ENCODE measurements at places on chromosomes 1 and 21.

DNA sequence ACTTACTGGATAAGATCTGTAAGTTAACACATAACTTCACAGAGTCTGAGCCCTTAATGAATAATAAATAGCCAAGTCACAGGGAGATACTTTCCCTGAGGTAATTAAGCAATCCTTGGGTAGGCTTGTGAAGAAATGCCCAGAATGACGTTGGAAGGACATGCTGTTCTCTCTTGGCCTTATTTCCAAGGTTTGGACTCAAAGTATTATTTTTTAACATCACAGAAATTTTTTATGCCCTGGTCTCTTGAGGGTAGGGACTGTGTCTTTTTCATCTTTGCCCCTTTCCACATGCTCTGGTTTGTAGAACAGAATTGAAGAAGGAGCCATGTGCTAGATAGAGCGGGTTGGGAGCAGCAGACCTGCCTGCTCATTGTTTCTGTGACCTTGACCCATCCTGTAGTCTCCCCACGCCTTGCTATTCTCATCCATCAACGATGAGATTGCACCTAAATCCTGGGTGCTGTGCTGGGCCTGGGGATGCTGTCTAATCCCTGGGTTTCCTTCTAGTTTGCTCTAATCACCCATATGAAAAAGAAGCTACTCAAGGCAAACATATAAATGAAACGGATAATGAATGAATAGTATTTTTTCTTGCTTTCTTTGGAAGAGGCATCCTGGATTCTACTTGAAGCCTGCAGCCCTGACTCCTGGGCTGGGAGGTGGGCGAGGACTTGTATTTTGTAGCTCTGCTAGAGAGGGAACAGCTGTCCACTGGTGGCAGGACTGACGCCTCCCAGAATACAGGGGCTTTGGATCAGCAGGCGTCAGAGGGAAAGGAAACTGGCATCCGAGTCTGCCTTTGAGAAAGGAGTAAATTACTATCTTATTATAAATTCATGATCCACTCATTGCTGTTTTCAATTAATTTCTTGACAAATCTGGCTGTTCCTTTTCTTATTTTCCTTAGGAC is 17.5 kb upstream of the LAMTOR5 start:
- DNase-seq: no peak

DNA sequence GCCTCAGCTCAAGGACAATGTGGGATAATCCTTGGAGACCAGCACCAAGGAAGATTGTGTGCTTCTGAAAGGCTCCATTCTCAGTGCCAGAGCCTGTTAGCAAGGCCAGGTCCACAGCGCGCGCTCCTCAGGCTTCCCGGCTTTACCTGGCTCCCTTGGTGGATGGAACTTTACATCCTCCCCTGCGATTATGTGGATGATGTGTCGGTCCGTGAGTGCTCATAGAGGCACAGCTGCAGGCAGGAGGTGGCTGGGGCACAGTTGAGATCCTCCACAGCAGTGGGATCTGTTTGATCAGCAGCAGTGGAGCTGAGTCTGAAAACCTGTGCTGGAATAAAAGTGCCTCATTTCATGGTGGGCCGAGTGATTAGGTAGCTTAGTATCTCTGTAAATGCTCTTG is 62.7 kb downstream of the PRDM2 start:
- no peak for DNase-seq

DNA sequence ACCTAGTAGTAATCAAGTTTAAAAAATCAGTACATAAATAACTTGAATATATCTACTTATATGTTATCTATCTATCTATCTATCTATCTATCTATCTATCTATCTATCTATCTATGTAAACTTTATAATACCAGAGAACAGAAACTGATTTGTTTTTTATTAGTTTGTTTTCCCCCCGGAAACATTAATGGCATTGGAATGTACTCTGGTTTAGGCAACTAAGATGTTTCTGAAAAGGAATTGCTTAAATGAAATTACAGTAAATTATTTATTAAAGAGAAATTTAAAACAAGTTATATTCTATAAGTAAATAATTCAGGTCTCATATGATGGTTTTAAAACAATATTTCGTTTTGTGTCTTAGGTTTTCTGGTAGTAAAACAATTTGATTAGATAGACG is 681.0 kb upstream of the ADAMTS5 start:
- no peak for DNase-seq

DNA sequence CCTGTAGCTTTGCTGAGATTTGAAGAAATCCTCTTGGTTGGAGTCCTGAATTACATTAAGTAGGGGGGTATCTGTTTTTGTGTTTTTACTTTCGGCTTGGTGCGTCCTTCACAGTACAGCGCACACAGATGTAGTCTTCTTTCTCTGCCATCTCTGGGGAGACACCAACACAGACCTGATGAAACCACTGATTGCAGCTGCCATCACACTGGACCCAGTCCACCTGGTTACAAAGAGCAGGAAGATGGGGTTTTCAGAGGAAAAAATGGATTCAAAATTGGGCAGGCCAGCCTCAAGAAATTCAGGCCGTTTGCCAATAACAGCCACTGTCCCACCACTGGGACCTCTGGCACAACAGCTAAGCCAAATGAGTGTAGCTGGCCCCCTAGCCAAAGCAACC is 18.7 kb upstream of the SYT2 start:
- DNase-seq: no peak

- no peak for DNase-seq
Observed at GRCh38 chr1:15260418-15261154, 13.6 kb downstream of the FHAD1 start.

GRCh38 chr1:14941864-14942263 is 211.7 kb upstream of the TMEM51 start:
- no peak for DNase-seq

DNA sequence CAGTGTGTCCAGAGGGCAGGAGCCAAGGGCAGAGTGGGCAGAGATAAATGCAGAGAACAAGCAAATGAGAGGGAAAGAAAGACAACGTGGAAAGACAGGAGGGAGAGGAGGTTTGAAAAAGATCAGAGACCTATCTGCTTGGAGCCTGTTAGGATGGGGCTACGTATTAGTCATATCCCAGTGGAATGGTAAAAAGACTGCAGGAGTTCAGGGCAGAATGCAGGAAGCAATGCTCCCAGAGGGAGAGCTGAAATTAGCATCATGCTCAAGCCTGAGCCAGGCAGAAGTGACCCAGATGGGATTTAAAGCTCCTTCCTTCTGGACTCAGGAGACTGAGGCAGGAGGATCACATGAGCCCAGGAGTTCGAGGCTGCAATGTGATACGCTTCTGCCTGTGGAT is 261.3 kb upstream of the CHRM3 start:
- DNase-seq: no peak

GRCh38 chr1:240766831-240767230 is 154.9 kb upstream of the GREM2 start:
- DNase-seq: peak; percentile 21

DNA sequence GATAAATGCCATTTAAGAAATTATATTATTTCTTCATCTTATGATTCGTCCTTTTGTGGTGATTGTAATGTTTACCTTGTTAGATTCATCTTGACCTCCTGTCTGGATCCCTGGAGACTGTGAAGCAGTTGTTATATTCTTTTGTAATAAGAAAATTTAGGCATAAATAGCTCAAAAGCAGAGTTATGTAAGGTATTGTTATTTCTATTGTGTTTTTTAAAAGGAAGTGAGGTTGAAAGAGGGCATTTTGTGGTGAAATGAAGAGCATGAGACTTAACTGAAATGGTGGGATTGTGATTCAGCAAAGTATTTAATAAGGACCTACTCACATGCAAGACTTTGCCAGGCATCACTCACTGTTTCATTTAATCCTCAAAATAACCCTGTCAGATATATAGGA is 104.0 kb downstream of the PDE4B start:
- DNase-seq: no peak

GRCh38 chr1:187262731-187263130 is 434.0 kb downstream of the PLA2G4A start:
- no peak for DNase-seq

GRCh38 chr1:28110555-28110954 is 22.1 kb upstream of the EYA3 start:
- DNase-seq: no peak

GRCh38 chr1:3360646-3361257 is 93.7 kb upstream of the ARHGEF16 start:
- no peak for DNase-seq

DNA sequence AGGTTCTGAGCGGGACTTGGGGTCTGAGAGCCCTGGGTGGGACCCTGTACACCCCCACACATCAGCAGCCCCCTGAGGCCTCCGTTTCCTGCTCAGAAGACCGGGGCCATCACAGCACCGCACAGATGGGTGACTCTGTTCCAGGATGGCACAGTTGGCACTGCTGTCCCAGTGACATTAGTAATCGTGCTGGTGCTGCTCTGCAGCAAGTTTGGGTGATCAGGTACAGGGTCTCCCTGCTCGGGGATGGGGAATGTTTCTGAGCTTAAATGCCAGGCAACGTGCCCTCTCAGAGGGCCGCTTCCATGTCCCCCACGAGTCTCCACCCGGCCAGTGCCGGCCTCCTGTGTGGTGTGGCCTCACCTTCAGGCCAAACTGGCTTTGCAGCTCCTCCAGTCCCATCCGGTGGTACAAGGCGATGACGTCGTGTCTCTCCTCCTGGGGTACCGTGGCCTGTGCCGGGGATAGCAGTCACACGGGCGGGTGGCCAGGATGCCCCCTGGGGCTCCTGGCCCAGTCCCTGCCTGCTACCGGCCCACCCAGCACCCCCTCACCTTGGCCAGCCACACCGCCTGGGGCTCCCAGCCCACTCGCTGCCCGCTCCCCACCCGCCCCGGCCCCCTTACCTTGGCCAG is 17.1 kb downstream of the PRXL2B start:
- no peak for DNase-seq

DNA sequence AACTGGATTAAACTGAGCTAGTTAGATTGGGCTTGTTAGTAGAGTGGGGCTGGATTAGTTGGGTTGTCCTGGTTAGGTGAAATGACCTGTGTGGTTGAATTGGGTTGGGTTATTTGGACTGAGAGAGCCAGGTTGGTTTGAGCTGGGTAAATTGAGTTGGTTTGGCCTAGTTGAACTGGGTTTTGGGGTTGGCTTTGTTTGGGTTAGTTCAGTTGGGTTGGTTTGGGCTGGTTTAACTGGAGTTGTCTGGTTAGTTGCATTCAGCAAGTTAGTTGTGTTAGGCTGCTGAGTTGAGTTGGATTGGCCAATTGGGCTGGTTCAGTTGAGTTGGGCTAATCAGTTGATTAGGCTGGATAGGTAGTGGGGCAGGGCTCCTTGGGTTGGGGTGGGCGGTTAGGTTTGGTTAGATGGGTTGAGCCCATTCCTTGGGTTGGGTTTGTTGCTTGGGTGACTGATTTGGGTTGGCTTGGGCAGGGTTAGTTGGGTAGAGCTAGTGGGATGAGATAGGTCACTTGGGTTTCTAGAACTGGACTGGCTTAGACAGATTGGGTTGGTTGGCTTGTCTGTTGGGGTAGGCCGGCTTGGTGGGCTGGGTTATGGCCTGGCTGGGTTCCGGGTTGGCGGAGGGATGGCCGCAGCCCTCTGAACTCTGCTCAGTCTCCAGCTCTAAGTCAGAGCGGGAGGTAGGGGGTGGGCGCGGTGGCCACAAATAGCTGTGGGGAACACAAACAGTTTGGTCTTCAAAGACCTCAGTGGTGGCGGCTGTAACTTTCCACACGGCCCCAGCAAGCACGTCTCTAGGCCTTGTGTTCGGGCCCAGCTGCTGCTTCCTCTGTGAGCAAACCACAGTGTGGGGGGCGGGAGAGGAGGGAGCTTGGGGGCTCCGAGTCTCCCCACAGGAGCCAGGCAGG is 67.2 kb upstream of the RUNX3 start:
- no peak for DNase-seq

GRCh38 chr1:201217146-201217545 is 26.5 kb downstream of the IGFN1 start:
- DNase-seq: no peak

- no peak for DNase-seq
Observed at GRCh38 chr21:42036313-42036712, 26.2 kb upstream of the ZBTB21 start.

GRCh38 chr1:9558271-9558945 is 19.1 kb downstream of the SLC25A33 start:
- no peak for DNase-seq

GRCh38 chr1:199784138-199784895 is 243.2 kb upstream of the NR5A2 start:
- DNase-seq: peak; percentile 8

- DNase-seq: no peak
Observed at GRCh38 chr1:110477967-110478640, 27.2 kb downstream of the PROK1 start.

DNA sequence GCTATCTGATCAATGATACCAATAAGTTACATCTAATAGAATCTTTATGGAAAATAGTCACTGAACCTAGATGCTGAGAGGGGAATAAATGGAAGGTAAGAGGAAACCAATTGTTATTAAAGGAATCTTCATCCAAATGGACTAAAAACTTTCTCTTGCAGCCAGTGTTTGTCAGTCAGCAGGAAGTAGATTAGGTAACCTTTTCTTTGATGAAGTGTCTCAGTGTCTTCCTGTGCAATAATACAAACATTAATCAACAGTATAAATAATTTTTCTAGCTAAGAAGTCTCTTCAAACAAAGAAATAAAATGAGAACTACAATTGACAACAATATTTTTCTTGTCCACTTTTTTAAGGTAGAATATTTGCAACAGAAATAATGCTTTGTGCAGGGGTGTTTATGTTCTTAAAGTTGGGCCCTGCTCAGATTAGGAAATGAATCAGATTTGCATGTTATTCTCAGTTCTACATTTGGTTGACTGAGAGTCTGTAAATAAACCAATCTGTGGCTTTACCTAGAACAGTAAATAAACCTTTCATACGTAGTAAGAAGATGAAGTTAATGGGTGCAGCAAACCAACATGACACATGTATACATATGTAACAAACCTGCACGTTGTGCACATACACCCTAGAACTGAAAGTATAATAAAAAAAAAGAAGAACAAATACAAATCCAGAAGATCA is 391.4 kb downstream of the MRPL39 start:
- no peak for DNase-seq
